ENCODE measurements at places on chromosomes 12 and 14.

GRCh38 chr12:109706747-109707469 is 6.7 kb upstream of the FAM222A start:
- DNase-seq: no peak

DNA sequence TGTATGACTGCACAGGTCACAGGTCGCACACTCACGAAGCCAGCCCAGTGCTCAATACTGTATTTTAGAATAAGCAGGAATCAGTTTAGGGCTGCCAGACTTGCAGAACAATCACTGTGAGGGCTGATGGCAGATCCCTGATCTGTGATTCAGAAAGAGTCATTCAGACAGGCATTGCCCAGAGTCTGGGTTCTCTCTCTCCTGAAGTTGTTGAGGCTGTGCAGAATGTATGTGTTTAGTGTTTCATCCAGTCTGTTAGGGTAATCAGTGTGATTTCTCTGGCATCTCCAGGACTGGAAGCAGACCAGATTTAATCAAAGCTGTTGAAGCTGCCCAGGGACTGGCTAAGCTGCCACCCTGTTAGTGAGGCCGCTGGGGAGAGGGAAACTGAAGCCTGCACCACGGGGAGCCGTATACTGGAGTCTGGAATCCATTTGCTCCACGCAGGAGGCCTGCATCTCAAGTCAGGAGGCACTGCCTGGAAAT is 69.3 kb downstream of the ETV6 start:
- DNase-seq: no peak

DNA sequence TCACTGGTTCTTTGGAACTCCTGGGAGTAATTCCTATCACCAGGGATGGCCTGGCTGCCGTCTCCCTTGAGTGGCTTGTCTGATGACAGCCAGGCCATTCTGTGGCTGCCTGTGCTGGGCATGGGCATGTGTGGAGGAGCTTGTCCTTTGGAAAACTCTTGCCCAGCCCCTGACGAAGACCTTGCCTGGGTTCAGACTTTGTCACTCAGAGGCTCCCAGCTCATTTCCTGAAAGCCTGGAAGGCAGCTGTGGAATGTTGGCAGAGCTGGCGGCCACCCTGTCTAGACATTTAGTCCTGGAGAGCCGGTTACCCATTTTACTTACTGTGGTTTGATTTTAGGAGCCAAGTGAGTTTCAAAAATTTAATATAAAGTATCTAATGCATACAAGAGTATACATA is 34.0 kb downstream of the TUNAR start:
- DNase-seq: no peak

GRCh38 chr12:4630262-4630661 is 18.6 kb downstream of the AKAP3 start:
- no peak for DNase-seq

GRCh38 chr14:104512771-104513640 is 66.6 kb upstream of the C14orf180 start:
- no peak for DNase-seq

GRCh38 chr14:101849640-101850039 is 88.1 kb downstream of the PPP2R5C start:
- no peak for DNase-seq

- no peak for DNase-seq
Measured at GRCh38 chr14:20904393-20905029, 13.3 kb downstream of the RNASE3 start.

DNA sequence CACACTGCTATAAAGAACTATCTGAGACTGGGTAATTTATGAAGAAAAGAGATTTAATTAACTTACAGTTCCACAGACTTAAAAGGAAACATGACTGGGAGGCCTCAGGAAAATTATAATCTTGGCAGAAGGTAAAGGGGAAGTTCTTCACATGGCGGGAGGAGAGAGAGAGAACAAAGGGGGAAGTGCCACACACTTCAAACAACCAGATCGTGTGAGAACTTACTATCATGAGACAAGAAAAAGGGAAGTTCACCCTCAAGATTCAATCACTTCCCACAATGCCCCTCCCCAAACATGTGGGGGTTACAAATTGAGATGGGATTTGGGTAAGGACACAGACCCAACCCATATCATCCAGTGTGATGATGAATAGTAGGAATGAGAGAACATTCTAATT is 366.5 kb downstream of the LRFN5 start:
- DNase-seq: no peak

- no peak for DNase-seq
Measured at GRCh38 chr12:63821781-63822251, 22.7 kb upstream of the SRGAP1 start.

GRCh38 chr12:84919271-84919670 is 6.7 kb upstream of the SLC6A15 start:
- DNase-seq: no peak

- DNase-seq: no peak
Measured at GRCh38 chr14:90498198-90498597, 101.4 kb downstream of the CALM1 start.

DNA sequence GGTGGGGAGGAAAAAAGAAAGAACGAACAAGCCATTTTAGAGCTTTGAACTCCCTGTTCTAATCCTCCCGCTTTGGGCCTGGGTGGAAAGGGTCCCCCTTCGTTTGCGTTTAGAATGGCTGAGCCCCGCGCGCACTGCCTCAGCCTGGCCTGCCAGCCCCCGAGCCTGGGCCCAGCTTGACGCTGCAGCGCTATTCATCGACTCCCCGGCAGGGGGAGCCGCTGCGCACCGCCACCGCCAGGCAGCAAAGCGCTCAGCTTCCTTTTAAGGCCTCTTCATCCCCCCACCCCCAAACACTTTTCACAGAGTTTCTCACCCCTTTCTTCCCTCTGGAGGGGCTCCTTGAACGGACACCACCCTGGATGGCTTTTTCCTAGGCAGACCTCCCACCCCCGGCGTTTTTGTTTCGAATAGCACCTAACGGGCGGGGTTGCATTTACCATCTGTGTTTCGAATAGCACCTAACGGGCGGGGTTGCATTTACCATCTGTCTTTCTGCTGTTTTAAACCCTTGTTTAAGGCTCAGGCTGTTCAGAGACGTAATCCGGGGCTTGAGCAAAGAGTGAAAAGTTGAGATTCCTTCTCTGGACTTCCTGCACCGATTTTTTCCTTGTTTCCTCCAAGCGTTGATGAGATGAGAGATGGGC is 56.4 kb upstream of the PIWIL1 start:
- DNase-seq: peak; percentile 5

GRCh38 chr12:21183721-21184275 is 52.8 kb downstream of the SLCO1B1 start:
- DNase-seq: no peak

DNA sequence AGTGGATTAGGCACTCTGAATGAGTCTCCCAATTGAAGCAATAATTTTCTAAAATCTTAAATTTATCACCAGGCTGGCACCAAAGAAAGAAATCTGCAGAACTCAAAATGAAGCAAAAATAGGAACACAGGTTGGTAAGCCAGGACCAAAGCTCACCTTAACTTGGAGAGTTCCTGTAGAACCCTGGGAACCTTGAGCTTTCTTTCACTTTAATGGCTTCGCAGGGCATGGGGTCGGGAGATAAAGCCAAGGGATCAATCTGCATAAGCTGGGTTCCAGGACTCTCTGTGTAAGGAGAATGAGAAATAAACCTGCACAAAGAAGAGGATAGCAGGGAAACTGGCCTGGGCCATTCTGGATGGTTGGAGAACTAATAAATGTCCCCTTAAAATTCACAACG is 8.3 kb upstream of the VDR start:
- DNase-seq: no peak

- DNase-seq: no peak
Measured at GRCh38 chr12:9650151-9650576, 19.3 kb upstream of the CLEC2D start.

DNA sequence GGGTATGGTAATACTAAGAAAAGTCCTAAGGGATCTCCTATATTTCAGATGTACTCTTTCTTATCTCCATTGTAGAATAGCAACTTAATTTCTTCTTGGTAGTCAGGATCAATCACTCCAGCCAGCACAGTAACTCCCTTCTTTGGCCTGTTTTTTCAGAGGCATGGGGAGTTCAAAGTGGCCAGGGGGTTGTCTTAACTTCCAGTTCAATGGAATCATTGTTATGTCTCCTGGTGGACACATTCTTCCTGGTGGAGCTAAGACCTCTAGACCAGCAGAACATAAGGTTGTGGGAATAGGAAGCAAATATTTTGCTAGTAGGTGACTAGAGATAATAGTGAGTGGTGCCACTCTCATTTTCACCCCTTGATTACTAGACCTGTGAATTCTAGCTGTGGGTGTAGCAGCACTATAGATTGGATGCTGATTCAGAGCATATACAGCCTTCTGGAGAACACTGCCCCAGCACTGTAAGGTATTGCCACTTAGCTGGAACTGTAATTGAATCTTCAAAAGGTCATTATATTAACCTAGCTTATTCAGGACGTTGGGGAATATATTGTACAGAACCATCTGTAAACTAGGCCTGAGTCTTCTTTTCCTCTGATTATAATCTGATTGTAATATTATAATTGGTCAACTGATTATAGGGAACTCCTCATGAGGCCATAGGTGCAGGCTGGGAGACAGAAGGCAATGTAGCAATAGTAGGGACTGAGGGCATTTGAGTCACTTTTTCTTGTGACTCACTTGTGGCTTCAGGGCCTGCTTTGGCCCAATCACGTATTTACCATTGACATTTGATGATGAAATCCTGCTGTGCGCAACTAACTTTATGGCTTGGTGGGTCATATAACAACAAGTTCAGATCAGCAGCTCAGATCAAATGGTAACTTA is 60.2 kb upstream of the ATP2B1 start:
- DNase-seq: no peak

- DNase-seq: no peak
Measured at GRCh38 chr12:131452444-131452860, 258.4 kb upstream of the SFSWAP start.

GRCh38 chr12:32826807-32827412 is 69.7 kb downstream of the PKP2 start:
- no peak for DNase-seq
